ENCODE measurements at places on chromosomes 11 and 22.
A peak's percentile ranks its signal among the peaks of the same experiment; 100 is the strongest.

- DNase-seq = no peak
Measured at GRCh38 chr11:64560139-64560771, 30.8 kb upstream of the SLC22A12 start.

DNA sequence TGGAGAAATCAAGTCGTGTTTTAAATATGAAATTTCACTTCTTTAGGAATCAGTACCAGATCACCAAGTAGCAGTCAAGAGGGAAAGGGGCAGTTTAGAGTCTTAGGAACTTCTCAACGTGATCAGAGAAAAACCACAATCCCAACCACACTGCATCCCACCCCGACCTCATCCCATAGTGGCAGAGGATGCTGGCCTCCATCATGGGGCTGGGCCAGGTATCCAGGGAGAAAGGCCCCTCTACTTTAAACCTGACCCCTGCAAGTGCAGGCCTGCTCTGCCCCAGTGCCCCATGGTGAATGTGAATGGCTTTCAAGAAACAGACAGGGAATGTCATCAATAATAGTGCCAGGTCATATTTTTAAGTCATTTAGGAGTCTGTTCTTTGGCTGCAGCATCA, 12.1 kb downstream of the CHST1 start:
- no peak for DNase-seq

DNA sequence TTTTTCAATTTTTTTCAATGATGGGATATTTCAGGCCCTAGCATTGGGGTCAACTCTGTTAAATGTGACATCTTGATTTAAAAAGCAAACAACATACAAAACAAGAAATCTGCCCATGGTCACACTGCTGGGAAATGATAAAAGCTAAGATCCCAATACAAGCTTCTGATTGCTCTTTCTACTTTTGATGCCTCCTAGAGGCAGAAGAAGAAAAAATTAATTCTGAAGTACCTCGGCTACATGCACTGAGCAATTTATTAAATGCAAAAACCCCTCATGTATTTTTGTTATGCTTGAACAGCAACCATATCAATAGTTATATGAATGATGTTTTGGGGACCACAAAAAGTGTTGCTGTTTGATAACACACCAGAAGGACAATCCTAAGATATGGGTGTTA, 342.1 kb upstream of the NARS2 start:
- no peak for DNase-seq

DNA sequence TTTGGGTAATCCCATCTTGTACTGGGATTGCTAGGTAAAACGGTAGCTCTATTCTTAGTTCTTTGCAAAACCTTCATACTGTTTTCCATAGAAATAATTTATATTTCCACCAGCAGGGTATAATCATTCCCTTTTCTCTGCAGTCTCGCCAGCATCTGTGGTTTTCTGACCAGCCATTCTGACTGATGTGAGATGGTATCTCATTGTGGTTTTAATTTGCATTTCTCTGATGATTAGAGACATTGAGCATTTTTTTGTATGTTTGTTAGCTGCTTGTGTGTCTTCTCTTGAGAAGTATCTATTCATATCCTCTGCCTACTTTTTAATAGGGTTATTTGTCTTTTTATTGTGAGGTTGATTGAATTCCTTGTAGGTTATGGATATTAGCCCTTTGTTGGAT, 220.9 kb downstream of the PGR start:
- DNase-seq = no peak

- DNase-seq = no peak
Measured at GRCh38 chr11:78171951-78172350, 16.5 kb downstream of the KCTD21 start.

DNA sequence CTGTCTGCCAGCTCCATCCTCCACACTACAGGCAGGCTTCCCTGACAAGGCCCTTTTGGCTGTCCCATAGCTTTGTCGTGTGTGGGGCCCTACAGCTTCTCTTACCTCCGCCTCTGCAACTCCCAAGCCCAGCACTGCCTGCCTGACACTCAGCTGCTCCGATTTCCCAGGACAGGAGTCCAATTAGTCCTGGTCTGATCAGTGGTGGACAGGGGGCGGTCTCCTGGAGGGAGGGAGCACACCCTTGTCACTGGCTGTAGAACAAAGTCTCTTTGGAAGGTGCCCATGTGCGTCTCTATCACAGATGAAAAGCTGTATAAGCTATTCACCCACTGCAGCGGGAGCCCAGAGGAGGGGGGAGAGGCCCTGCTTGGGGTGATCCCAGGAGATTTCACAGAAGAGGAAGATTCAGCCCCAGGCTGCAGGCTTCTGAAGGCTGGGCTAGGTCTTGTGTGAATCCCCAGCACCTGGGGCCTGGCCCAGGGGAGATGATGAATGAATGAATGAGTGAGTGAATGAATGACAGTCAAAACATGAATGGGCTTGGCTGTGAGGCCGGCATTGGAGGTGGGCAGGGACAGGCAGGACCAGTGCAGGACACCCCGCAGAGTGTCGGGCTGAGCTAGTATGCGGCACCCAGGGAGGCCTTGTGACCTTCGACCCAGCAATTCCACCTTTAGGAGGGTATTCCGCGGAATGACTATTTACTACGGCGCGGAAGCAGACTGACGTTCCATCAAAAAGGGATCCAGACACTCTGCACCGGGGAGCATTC, 142.4 kb downstream of the CACNA1I start:
- DNase-seq = no peak

- peak; percentile 71 for DNase-seq
Measured at GRCh38 chr11:72446929-72447769, 12.8 kb upstream of the CLPB start.

DNA sequence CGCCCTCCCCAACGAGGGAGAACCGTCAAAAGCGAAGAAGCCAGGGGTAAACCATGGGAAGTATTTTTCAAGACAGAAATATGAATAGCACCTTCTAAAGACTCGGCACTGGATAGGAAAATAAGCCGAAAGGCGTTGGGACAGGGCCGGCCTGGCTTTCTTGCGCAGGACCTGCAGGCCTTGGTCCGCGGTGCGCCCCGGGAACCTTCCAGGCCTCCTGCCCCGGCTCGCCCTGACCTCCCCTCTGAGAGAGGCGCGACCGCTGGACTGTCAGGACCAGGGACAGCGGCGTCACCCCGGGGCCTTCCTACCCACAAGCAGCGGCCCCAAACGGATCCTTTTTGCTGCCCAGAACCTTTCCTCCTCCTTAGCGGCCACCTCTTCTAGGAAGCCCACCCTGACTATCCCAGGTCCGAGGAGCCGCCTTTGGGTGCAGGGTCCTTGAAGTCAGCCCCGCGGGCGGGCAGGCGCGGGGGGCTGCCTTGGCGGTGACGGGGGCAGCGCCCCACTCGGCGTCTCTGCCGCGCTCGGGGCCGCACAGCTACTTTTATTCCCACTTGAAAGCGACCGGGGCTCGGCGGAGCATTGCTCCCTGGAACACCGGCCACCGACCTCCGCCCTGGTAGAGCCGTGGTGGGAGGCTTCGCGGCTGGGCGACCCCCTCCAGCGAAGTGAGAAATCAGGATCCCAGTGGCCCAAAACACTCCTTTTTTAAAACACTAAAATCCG, 650 bp upstream of the MAPK11 start:
- DNase-seq = peak; percentile 1

GRCh38 chr11:62553080-62553838, 6.7 kb upstream of the AHNAK start:
- no peak for DNase-seq

DNA sequence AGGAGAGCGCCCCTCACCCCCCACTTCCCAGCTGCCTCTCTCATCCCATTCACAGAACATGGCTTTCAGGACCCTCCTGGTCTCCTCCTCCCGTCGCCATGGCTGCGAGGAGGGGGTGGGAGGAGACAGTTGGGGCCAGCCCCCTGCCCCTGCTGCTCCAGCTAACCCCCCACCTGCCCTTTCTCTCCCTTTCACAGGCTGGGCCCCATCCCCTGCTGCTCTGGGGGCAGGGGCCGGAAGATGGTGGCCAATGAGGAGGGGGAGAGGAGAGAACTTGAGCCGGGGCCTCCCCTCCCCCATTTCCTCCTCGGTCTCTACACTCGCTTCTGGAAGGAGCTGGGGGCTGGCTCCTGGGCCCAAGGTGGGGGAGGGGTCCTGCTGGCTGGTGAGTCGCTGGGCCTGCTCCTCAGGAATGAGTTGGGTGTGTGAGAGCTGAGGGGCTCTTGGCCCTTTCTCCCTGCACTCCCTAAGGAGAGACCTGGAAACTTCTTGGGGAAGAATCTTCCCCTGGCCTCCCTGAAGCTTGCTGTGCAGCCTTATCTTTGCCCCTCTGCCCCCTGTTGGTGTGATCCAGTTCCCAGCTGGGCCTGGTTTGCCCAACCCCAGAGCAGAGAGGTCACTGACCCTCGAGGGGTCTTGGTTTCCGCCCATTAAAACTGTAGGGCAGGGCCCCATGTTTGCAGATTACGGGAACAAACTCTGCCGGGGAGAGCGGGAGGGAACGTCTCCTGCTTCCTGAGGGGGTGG, 10.2 kb downstream of the YPEL4 start:
- DNase-seq = peak; percentile 51

- DNase-seq = no peak
Measured at GRCh38 chr11:113420808-113421207, 33.2 kb downstream of the ANKK1 start.

DNA sequence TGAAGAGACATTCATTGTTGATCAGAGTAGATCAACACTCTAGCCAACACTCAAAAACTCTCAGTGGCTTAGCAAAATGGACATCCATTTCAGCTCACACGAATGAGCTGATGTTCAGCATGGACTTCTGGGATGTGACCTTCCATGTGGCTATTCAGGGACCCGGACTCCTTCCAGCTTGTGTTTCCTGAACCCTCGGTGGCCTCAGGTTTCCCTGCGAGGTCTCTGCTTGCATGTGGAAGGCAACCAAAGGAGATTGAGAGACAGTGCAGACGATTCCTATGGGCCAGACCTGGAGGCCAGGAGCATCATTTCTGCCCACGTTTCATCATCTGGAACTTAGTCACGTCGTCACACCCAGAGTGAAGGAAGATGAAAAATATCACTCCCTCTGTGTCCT, 1137.4 kb downstream of the TBC1D22A start:
- no peak for DNase-seq

DNA sequence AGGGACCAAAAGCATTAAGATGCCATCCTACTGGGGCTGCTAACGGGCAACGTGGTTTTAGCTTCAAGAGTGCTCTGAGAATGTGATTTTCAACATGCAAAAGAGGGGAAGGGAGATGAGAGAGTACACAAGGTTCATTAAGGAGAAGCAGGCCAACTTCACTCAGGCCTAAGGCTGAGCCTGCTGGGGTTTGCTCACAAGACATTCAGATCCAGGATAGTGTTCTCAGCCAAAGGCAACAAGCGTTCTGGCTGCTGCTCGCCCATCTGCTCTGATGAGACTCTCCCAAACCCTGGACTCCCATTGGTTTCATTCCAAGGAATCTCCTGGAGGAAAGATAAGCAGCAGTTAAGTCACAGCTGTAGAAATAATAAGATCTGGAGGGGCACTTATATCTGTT, 23.6 kb upstream of the UPB1 start:
- no peak for DNase-seq

- no peak for DNase-seq
Measured at GRCh38 chr11:102194257-102194656, 84.0 kb downstream of the YAP1 start.

DNA sequence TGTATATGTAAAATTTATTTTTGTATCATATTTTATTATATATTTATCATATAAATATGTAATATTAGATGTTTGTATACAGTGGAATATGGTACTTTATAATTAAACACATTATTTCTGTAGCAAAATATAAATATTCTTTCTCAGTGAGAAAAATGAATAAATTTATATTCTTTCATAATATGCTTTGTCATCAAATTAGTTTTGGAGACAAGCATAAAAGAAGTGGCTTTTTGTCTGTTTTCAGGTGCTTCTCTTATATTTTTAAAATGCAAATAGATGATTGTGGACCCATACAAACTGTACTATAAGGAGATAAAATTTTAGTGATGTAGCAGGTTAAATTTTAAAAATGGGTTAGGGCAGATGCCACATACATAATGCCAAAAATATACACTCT, 222.4 kb upstream of the CNTN5 start:
- no peak for DNase-seq

DNA sequence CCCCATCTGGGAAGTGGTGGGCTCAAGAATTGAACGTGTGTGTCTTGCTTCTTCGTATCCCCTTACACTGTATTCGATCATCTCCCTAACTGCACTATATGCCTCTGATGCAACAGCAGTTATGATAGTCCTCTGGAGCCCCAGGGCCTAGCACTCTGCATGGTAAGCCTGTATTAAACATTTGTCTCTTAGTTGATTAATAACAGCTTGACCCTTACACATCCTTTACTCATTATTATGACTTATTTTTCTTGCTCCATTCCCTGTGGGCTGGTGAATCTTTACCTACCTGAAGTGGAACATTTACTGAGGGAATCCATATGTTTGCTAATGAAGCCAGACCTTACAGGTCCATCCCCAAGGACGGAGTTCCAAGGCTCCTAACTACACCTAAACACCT, 5.6 kb downstream of the STX3 start:
- no peak for DNase-seq

DNA sequence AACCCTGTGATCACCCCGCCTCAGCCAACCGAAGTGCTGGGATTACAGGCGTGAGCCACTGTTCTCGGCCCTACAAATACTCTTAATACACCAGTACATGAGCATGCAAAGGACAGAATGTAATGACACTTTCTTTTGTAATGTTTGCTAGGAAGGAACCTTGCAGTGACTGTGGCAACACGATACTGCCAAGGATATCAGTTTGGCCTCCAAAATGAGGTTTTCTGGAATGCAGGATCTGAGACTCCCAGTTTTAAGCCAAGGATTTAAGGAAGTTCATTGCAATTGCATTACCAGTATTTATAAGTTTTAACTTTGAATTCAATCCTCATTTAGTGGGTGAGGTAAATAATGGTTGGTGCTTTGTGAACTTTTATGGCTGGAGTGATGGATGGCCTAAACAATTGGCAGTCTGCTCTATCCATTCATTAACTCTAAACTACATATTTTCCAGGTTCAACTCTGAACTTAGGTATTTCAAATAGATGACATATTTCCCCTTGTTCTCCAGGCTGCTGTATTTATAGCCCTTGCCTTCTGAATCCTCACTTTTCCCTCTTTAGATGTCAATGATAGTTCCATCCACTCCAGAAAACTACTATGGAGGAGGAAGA, 330.3 kb downstream of the C11orf87 start:
- DNase-seq = no peak

DNA sequence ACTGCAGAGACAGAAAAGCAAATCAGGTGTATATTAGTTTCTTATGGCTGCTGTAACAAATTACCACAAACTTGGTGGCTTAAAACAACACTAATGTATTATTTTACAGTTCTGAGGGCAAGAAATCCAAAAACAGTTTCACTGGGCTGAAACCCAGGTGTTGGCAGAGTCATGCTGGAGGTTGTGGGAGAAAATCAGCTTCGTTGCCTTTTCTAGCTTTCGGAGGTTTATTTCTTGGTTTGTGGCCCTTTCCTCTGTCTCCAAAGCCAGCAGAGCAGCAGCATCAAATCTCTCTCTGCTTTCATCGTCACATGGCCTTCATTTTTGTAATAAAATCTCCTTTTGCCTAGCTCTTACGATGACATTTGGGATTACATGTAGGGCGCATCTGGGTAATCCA, 33.0 kb upstream of the OR6M1 start:
- no peak for DNase-seq

DNA sequence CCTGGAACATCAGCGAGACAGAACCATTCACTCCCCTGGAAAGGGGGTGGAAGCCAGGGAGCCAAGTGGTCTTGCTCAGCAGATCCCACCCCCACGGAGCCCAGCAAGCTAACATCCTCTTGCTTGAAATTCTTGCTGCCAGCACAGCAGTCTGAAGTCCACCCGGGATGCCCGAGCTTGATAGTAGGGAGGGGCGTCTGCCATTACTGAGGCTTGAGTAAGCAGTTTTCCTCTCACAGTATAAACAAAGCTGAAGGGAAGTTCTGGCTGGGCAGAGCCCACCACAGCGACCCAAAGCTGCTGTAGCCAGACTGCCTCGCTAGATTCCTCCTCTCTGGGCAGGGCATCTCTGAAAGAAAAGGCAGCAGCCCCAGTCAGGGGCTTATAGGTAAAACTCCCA, 764.8 kb upstream of the LUZP2 start:
- no peak for DNase-seq

Measured in DMS79 treated with DMSO at 0.1 percent for 48 hours (cell line).